ENCODE measurements at places on chromosomes 12 and 14.

DNA sequence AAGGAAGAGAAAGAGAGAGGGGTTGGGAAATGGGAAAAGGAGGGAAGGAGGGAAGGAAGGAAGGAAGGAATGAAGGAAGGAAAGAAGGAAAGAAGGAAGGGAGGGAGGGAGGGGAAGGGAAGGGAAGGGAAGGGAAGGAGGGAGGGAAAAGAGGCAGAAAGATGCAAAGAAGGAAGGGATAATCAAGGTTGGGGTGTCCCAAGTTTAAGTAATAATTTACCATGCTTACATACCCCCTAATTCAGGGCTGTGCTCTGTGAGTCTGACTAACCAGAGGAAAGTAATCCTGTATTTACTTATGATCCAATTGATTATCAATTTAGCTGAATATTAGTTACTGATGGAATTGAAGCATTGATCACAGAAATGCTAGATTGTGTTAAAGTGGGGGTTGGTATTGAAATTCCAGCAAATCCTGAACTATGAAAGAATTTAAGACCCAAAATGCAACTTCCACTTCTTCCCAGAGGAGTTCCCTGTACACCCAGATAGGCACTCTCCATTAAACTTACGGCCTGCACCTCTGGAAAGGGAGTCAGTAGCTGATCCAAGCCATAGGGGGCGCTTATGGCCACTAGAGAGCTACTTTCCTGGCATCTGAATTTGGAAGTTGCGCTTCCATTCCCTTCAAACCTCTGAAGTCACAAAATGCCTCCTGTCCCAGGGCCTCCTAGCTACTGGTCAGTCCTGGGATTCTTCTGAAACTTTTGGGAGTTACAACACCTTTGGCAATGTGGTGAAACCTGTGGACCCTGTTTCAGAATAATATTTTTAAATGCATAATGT is 162.7 kb upstream of the PWP1 start:
- DNase-seq: no peak

- DNase-seq: no peak
These were observed 50.1 kb downstream of the CHST11 start for GRCh38 chr12:104506676-104507401.

DNA sequence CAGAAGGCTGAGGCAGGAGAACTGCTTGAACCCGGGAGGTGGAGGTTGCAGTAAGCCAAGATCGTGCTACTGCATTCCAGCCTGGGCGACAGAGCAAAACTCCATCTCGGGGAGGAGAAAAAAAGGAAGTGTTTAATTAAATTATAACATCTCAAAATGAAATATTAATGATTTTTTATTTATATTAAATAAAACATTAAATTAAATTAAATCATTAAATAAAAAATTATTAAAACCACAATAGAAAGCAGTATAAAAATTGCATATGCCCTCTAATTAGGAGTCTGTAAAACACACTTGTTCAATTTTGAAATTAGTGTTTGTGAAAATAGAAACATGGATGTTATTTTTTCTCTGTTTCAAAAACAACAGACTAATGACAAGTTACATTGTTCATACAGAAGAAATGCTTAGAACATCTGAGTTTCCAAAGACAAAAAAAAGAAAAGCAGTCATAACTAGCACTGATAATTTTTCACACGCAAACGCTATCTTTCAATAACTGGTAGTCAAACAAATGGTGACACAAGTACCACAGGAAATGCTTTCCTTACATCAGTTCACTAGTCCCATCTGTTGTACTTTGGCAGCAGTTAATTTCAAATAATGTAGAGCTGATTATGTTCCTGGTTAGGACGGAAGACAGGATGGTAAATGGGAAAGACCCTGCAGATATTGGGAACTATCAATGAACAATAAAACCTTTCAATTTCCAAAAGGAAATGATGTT is 54.9 kb downstream of the HECTD4 start:
- no peak for DNase-seq

DNA sequence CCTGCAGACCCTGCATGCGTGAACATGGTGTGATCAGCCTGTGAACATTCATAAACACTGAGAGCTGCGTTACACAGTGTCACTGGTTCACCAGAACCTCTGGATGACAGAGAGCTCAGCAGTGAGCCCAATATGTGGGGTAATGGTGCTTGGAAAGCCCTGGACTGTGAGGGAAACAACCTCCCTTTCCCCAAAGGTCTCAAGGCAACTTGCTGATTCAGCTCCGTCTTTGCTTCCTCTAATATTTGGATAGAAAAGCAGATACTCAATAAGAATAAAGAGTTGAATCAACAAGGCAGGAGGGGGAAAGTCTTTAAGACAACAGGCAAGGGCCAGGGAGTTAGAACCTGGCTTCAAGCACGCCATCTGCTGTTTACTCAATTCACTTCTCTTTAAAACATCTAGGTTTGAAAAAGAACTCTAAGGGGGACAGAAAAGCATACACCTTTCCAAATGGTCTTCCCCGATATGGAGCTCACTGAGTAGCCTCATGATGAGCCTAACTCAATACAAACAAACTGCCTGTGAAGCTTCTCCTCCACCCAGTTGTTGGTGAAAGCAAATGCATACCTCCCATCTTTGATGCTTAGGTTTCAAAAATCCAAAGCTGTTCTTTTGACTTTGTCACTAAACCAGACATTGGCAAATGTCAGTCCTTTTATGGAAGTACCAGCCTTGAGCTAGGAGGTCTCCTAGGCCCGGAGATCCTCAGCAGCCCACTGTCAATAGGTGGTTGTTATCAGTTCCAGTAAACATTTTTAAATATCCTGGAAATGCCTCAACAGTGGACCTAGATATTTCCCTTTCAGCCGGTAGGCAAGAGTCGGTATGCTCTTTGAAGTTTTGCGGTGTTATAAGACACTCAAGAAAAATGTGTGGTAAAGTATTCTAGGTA is 76.1 kb downstream of the SAMD4A start:
- DNase-seq: peak; percentile 36

DNA sequence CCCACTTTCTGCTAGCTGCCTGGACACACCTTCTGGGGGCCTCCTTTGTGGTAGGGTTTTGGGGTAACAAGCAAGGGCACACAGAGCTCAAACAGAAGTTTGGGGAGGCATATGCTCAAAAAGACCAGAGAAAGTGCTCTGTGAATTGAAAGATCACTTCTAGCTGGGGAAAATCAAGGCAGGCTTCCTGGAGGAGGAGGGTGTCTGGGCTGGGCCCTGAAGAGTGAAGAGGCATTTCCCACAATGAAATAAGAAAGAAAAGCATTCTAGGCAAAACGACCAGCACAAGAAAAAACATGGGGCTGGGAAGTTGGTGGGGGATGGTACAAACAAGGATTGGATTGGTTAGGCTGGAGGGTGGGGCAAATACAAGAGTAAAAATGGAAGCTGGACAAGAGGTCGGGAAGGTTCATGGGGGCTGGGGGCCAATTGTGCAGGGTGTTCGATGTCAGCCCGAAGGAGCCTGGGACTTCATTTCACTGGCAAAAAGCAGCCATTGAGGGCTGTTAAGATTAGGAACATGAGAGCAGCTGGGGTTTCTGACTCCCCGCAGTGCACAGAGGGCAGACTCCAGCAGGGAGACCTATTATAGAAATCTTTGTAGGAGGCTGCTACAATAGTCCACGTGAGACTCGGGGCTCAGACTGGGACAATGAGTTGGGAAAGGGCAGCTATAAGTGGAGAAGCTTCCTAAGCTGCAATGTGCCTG is 51.5 kb upstream of the CMKLR1 start:
- DNase-seq: no peak

DNA sequence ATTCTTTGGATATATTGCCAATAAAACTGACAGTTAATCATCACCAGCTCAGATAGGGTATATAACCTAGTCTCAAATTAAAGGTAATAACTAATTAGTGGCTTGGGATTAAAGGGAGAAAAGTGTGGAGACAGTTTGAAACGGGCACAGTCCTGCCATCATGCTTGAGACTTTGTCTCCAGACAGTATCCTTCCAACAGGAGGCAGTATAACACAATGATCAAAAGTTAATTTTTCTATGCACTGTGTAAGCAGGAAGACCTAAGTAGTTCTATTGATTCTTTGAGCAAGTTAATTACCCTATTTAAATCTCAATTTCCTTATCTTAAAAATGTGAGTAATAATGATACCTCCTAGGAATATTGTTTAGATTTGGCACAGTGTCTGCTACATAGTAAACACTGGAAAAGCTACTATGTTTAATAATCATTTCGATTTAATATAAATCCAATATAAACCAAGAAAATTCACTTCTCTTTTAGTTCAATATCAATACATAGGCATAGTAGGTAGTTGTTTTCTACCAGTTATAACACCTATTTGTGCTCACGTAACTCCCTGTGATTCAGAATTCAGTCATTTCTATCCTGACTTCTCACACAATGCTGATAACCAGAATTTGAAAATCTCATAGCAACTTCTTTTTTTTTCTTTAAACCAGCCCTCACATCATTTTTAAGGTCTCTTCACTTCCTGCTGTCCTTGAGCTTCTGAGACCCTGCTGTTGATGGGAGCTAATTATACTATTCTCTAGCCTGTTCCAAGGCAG is 53.7 kb downstream of the GALNT4 start:
- peak; percentile 62 for DNase-seq

GRCh38 chr12:115163710-115164109 is 479.7 kb upstream of the TBX3 start:
- no peak for DNase-seq

DNA sequence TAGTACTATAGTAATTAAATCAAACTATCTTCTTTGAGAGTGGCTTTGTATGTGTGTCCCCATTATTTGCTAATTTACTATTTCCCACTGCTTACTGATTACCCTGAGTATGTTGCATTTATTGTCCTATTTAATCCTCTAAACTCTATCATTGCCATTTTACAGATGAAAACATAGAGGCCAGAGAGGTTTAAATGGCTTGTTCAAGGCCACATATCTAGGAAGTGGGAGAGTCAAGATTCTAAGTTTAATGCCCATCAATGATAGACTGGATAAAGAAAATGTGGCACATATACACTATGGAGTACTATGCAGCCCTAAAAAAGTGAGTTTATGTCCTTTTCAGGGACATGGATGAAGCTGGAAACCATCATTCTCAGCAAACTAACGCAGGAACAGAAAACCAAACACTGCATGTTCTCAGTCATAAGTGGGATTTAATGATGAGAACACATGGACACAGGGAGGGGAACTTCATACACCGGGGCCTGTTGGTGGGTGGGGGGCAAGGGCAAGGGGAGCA is 419.7 kb downstream of the ZFP36L1 start:
- no peak for DNase-seq

- no peak for DNase-seq
These were observed 115.4 kb downstream of the ADAMTS20 start for GRCh38 chr12:43436597-43436996.

DNA sequence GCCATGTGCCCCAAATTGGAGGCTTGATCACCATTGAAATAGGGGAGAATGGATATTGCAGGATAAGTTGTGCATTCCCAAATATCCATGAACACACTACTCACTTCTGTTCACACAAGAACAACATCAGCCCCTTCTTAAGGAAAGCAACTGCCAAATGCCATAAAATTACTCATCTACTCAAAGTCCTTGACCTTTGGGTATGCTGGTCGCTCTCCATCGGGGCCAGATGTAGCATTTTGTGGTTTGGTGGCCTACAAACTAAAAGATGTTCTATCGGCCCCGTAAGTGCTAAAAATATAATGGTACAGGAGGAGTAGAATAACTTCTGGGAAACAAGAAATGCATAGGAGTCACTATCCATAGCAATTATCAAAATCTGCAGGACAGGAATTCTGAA is 362.6 kb downstream of the AEBP2 start:
- DNase-seq: no peak

GRCh38 chr12:52391618-52392002 is 6.2 kb upstream of the KRT84 start:
- DNase-seq: no peak

DNA sequence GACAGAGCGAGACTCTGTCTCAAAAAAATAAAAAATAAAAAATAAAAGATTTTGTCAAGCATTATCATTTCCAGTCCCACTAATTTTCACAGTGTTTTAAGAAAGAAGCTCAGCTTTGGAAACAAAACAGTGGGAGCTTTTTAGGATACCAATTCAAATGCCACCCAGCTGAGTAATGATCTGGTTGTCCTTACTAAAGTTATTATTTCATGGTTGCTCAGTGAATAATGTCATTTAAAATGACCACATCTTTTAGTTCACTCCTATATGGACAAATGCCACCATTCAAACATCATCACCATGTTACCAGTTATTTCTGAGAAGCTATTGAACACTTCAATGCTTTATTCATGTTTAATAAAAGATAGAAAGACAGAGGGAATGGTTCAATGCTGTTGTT is 365.0 kb downstream of the CCER1 start:
- no peak for DNase-seq

GRCh38 chr12:56599797-56600196 is 30.3 kb downstream of the BAZ2A start:
- DNase-seq: no peak

DNA sequence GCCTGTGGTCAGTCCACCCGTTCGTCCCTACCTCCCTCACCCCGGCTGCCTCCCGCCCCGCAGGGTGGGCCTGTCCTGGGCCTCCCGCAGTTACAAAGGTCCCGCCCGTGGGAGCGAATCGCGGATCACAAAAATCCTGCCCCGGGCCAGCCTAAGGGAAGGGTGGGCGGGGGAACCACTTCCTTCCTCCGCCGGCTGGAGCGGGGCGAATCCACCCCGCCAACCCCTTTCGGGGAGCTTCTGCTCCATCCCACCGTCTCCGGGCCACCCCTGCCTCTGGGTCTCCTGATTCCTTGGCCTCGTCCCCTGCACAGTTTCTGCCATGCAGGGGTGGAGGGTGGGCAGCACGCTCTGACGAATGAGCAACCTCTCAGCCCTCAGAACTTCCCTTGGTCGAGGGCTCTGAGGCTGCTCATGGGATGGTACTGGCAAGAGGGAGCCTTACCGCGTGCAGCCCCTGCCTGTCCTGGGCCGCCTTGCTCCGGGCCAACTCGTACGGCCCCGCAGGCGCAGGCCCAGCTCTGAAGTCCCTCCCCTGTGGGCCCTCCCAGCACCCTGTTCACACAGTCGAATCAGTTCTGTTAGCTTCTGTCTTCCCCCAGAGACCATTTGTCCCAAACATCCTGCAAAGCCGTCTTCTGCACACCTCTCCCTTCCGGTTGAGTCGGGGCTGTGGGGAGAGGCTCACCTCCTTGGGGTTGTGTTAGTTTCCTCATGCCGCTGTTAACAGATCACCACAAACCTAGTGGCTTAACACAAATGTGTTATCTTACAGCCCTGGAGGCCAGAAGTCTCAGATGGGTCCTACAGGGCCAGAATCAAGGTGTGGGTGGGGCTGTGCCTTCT is 589 bp upstream of the HVCN1 start:
- DNase-seq: peak; percentile 74

- DNase-seq: no peak
These were observed 90.4 kb downstream of the SRGAP1 start for GRCh38 chr12:63934936-63935335.

DNA sequence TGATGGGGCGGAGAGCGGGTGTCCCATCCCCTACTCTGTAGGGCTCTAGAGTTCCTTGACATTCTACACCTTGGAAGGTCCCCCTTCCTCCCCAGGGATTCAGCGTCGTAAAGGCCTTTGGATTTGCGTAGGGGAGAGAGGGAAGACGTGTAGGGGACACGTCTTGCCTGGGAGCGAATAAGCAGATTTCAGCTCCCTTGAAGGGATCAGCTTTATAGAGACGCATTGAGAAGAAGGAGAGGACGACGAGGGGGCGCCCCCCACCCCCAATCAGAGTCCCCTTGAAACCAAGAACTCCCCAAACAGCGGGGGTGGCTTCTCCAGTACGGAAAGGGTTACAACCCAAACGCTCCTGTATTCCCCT is 324 bp downstream of the CALCOCO1 start:
- no peak for DNase-seq

- DNase-seq: no peak
These were observed 185.7 kb downstream of the PRKD1 start for GRCh38 chr14:29741909-29742401.

Measured in KBM-7 (cell line).